ENCODE measurements at places on chromosomes 12 and 14.
A peak's percentile ranks its signal among the peaks of the same experiment; 100 is the strongest.

DNA sequence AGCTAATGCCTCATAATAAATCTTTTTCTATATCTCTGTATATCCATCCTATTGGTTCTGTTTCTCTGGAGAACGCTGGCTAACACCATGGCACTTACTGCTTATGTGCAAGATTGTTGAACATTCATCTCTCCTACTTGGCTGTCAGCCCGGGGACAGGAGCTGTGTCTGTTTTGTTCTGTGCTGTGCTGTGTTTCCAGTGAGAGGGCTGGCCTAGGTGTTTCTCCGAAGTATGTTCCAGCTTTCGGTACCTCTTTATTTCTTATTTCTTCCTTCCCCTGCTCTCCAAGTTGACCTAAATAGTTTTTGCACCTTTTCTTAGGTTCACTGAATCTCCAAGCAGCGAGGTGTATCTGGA, 18.8 kb upstream of the NR4A1 start:
- DNase-seq: peak; percentile 55

GRCh38 chr14:72680853-72681640, 212.9 kb downstream of the DPF3 start:
- DNase-seq: no peak

DNA sequence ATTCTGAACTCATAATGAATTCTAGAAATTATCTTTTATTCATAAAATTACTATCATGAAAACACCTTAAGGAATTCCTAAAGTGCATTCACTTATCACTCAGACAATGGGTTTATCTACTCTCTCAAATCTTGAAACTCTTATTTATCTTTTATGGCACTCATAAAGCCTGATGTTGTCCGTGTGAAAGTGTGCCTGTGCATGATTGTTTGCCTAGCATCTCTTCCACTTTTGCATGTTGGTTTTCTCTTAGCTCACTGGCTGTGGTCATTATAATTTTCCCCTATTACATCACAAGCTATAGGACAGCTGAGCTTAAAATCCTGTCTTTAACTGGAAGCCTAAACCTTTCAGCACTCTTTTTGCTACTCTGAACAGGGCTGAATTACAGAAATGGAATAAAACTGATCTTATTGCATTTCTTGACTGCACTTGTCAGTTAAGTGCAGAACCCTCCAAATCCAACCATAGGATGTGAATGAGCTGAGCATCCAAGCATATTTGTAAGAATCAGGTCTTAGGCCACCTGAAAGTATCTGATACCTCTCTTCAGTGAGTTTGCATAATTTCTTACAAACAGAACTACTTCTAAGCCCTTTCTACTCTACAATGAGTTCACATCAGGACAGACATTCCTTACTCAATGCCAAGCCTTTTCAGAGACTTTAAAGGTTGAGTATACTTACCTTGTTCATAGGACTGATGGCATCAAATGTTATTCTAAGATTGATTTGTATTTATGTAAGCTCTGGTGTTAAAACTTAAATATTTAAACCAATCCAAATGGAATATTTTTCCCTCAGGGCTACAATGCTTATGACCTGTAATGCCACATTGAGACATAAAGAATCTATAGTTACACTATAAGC, 221.2 kb upstream of the KITLG start:
- no peak for DNase-seq

DNA sequence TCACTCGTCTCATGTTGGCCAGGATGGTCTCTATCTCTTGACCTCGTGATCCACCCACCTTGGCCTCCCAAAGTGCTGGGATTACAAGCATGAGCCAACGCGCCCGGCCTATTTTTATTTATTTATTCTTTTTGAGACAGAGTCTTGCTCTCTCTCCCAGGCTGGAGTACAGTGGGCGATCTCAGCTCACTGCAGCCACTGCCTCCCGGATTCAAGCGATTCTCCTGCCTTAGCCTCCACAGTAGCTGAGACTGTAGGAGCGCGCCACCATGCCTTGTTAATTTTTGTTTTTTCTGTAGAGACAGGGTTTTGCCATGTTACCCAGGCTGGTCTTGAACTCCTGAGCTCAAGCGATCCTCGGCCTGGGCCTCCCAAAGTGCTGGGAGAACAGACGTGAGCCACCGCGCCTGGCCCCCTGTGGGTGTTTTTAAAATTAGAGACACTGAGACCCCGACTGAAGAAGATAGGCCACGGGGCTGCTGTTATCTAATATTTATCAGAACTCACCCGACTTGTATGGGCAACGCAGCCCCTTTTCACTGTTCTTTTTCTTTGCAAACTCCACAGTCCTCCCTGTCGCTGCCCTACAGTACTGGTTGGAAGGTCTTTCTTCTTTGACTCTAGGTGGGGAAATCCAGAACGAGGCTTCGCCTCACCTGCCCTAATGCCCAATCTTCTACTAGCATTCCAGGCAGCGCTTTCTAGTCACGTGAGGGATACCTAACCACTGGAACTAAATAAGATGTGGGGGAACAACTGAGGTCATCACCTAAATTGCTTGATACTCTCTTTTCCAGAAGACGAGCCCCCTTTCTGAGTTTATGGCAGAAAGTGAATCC, 1.4 kb upstream of the GABARAPL1 start:
- DNase-seq: no peak

DNA sequence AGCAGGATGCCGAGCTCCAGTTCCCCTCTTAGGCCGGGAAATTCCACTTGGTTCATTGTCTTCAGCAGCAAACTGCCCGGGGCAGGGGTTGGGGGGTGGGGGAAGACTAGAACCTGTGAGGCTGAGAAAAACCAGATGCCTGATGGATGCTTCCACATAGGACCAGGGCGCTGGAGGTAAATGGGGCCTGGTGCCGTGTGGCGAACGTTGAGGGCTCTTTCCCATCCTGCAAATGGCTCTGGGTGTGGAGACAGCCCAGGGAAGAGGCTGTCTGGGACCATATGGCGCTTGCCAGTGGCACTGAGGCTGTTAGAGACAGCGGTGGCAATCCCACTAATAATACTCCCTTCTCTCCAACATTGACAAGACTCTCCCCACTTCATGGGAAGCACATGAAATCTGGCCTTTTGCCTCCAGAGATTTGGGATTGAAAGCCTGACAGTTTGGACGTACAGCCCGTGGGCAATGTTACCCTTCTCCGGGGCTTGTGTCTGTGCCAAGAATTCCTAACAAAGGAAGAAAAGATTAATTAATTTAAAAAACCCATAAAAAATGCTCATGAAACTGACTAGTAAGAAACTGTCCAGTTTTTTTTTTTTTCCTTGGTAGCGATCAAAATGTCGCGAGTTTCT, 44.5 kb downstream of the MAP1LC3B2 start:
- no peak for DNase-seq

DNA sequence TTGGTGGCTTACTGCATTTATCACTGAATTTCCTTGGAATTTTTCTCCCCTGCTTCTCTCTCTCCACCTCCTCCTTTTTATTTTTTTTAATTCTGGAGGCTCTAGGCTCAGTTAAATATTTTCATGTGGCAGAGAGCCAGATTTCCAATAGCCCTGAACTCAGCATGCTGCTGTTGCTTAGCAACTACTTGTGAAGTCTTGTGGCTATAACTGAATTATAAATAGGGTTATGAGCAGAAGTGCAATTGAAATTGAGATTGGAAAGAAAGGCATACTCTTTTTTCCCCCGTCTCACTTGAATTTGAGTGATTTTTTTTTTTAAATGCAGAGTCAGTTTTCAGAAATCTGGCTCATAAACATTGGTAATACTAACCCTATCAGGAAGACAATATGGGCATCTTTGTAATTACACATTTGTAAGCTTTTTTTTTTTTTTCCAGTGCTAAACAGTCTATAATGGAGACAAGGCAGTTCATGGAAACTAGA, 38.3 kb downstream of the ATF7IP start:
- DNase-seq: peak; percentile 56

DNA sequence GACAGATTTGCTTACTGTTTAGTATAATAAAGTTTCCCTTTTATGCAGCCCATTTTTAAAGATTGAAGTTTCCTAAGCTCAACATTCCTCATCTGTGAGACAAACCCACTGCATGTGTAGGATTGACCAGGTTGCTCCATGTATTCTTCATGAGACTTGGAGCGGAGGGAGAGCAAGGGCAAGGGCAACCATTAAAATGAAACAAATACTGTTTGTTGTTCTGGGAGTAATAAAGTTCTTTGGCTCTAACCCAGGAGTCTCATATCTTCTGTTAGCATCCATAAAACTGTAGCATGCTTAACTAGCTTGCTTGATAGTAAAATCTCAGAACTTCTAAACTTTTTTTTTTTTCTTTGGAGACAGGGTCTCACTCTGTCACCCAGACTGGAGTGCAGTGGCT, 74.2 kb downstream of the NTS start:
- no peak for DNase-seq

GRCh38 chr14:32224737-32225377, 21.8 kb upstream of the RNU6-8 start:
- peak; percentile 60 for DNase-seq

DNA sequence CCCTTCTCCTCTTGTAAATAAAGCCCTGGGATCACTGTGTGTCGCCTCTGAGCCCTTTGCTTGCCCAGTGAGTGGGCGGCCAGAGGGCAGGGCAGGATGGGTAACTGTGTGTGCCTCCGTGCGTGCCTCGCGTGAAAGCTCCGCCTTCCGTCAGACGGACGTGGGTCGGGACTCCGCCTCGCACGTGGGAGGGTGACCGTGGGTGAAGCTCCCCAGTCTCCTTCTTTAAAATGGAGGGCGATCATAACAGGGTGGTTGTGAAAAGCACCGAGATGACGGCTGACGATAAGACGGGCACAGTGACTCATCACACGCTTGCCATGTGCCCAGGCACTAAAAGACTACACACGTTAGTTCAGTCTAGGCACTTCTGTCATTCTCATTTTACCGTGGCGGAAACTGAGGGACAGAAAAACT, 9.2 kb downstream of the PHB2 start:
- DNase-seq: no peak

DNA sequence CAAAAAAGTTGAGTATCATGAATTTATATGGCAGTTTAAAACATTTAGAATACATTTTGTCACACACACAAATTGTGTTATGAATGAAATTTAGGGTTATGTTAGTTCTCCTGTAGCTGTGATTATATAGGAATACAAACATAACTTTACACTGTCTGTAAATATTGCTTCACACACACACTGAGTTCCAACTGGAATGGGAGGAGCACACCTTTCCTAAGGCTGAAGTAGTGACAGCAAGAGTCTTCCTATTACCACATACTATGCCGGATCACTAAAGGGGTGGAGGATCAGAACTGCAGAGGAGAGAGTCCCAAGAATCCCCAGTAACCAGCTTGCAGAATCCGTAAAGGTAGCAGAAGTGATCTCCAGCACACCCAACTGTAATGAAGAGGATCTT, 63.7 kb downstream of the DNAI7 start:
- DNase-seq: no peak

GRCh38 chr14:80627745-80628144, 313.8 kb downstream of the CEP128 start:
- no peak for DNase-seq

- peak; percentile 84 for DNase-seq
Measured at GRCh38 chr14:71142375-71143038, 235.2 kb downstream of the PCNX1 start.

DNA sequence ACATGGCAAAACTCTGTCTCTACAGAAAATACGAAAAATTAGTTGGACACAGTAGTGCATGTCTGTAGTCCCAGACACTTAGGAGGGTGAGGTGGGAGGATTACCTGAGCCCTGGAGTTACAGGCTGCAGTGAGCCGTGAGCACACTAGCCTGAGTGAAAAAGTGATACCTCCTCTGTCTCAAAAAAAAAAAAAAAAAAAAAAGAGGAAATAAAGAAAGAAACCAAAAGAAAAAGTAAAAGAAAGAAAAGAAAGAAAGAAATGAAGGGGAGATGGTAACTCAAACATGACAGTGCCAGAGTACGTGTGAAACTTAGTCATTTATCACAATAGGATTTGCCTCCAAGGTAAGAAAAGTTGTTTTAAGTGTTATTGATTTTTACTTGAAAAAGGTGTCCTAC, 407.0 kb upstream of the MGAT4C start:
- DNase-seq: no peak

- peak; percentile 85 for DNase-seq
Measured at GRCh38 chr14:23929822-23930294, 23.7 kb upstream of the DHRS4 start.

DNA sequence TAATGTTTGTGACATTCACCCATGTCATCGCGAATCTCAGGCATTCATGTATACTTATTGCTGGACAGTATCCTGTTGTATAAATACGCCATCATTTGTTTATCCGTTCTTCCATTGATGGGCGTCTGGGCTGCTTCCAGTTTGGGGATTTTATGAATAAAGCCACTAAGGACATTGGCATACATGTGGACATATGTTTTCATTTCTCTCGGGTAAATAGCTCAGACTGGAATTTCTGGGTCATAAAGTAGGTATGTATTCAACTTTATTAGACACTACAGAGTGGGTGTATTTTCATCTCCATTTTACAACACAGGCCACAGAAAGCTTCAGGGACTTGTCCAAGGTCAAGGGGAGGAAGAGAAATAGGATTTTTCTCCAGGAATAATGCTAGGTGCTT, 48.9 kb downstream of the HRK start:
- no peak for DNase-seq

GRCh38 chr14:50822501-50823042, 8.4 kb downstream of the NIN start:
- no peak for DNase-seq

GRCh38 chr12:105847068-105847467, 291.7 kb downstream of the NUAK1 start:
- no peak for DNase-seq

DNA sequence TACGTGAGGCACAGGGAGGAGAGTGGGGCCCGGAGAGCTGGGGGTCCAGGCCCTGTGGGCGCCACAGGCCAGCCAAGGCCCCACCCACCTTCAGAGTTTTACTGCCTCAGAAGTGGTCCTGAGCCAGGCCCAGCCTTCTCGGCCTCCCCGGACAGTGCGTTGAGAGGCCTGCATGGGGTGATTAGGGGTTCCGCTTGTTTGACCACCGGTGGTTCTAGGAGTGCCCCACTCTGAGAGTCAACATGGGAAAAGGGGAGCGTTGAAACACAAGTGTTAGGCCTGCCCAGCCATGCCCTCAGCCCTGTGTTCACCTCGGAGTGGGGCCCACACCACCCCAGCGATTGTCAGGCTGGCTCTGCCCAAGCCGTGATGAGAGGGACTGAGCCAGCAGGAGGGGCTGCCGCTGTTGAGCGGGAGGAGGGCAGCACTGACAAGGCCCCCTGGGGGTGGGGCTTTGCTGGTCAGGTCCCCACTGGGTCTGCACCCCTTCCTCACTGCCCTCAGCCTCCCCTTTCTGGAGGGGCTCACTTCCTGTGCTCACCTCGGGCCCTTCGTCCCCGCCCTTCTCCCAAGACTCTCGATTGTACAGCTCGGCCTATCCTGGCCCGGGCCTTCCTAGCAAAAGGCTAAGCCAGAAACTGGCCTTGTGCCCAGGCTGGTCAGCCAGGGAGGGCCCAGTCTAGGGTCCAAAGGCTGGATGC, 4.8 kb downstream of the CKB start:
- DNase-seq: peak; percentile 52

GRCh38 chr14:81193924-81194633, 26.7 kb downstream of the GTF2A1 start:
- DNase-seq: no peak

DNA sequence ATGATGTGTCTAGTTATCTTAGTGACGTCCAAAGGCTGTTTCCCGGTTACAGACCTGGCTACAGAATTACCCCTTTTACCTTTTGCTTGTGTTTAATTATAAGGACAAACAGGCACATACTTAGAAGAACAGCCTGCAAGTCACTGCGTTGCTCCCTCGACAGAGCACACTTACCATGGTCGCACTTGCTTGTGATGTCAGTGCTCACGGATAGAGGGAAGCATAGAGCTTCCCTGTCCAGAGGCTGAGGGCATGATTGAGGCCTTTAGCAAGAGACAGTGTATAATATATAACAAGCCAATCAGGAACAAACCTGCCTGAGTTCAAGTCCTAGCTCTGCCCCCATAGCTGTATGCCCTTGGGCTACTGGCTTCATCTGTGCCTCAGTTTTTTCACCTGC, 73.2 kb upstream of the SCN8A start:
- no peak for DNase-seq

GRCh38 chr12:118430516-118430915, 54.2 kb downstream of the SUDS3 start:
- no peak for DNase-seq
